ENCODE measurements at places on chromosomes 16 and 17.
A peak's percentile ranks its signal among the peaks of the same experiment; 100 is the strongest.

DNA sequence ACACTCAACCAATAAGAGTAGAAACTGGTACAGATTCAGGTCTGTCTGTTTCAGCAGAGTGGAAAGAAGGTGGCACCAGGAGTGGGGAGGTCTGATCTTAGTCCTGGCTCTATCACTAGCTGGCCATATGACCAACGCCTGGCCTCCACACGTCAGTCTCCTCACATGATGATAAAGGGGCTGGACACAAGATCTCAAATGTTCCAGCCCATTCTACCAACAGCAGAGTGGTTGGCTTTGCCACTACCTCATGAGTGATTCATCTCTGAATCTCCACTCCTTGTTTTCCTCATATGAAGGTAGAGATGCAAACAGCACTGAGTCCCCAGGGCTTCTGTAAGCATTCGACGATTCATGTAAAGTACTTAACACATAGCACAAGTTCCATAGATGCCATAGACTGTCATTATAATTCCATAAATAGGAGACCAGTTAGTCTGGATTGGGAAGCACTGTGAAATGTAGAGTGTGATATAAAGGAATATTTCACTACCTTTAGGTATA is 281.9 kb upstream of the ASIC2 start:
- DNase-seq, result no peak

- DNase-seq, result peak; percentile 84
Measured at GRCh38 chr17:78497115-78497540, 80.1 kb downstream of the DNAH17 start.

DNA sequence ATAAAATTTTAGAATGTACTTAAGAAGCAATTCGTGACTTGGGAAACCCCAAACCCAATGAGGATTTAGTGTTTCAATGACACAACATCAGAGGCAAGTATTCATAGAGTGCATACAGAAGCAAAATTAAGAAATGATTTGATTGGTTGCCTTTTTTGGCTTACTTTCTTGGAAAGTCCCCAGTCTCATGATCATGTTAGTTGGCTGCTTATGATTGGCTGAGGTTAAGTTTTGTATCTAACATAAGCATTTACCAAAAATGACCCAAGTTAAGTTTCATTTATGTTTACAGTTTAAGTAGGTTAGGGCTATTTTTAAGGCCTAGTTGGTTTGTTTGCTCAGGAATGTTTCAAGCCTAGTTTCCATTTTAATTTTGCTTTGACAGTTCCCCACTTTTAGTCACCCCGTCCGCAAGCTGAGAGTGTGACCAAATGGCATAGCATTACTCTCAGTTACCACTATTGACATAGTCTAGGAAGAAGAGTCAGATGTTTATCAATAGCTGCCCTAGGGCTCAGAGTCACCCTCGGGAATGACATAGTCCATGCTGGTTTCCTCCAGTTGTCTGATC is 36.2 kb downstream of the DGKE start:
- DNase-seq, result no peak

GRCh38 chr16:20707461-20707860 is 10.0 kb upstream of the ACSM1 start:
- no peak for DNase-seq

DNA sequence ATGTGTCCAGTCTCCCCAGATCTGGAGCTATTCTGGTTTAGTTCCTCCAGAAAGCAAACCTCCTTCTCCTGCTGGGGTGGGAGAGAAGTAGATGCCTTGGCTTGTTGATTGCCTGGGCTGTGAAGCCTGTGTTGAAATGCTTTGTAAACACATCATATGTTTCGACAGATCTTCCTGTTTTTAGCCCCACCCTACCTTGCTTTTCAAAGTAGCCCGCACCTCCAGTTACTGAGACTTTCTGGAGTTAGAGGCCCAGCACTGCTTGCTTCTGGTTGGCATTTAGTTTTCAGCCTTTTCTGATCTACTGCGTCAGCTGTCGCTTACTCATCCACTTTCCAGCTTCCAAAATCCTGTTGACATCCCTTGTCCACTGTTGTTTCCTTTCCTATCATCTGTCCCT is 17.9 kb upstream of the NDEL1 start:
- no peak for DNase-seq

DNA sequence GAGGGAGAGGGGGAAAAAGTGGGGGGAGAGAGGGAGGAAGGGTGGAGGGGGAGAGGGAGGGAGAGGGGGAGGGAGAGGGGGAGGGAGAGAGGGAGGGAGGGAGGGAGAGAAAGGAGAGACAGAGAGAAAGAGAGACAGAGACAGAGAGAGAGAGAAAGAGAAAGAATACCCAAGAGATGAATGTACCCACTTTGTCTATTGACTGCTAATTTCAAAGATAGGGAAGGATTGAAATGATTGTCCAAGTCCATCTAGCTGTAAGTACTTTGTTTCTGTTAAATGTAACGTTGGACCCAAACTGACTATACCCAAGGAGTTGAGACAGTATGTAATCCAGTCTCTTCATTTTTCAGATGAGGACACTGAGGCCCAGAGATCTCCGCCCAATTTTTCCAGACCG is 374.9 kb downstream of the GRIN2A start:
- DNase-seq, result no peak

DNA sequence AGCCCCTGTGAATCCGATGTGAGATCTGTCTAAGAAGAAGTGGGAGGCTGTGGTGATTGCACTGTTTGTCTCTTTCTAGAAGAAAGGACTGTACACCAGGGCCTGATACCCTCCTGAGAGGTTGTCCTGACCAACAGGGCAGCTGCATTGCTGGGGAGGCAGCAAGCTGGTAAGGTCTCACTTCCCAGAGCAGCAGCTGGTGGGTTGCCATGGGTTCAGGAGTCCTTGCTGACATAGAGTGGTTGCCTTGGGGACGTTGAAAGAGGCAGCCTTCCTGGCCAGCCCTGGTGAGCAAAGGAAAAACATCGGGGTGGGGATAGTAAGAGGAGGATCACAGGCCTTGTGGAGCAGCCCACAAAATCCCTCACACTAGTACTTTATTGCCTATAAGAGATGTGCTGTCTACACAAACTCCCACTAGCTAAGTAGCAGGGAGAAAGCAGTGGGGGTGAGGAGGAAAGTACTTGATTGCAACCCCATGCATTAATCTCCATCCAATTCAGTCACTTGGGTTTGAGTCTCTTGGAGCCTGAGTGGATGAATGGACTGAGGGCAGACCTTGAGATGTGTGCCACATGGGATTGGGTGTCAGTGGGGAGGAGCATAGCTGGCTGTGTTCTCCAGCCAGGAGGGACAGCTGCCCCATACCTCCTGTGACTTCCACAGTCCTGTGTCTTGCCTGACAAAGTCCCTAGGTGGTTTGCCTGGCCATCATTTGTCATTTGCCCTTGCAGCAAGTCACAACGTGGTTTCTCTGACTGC is 143.8 kb upstream of the RPL38 start:
- no peak for DNase-seq

- peak; percentile 93 for DNase-seq
Measured at GRCh38 chr17:11598274-11599221, at the start of gene DNAH9. Gene DNAH9, plus strand, starts transcription at chr17:11598470. Its CDS starts 29 bp downstream, at chr17:11598499.

- peak; percentile 11 for DNase-seq
Measured at GRCh38 chr17:9361188-9361955, 214.2 kb downstream of the STX8 start.

DNA sequence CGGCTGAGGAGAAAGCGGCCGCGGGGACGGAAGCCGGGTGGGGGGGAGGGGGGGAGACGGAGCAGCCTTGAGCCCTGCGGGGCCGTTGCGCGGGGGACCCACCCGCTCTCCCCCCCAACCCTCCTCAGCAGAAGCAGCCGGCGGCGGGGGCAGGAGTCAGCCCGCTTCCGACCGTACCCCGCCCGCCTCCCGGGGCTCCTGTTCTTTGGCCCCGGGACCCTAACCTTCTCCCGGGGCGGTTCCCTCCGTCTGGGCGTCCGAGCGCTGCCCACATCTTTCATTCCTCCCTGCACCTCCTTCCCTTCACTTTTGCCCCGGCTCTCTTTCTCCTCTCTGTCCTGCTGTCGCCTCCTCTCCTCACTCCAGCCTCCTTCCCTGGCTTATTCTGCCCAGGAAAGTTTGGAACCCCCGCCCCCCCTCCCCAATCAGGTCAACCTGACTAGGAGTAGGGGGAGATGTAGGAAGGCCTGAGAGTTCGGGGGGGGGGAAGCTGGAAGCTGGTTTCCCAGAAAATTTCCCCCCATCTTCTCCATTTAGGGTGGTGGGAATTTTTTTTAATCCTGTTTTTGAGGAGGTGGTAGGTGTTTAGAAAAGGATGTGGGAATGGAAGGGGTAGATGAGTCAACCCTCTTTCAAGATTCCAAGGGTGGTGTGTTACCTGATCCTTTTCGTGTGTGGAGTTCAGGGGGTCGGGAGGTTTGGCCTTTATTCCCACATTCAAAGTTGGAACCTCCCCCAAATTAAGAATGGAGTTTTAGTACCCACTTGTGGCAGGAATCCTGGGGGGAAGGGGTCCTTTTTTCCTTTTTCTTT is 427 bp upstream of the NLK start:
- no peak for DNase-seq

DNA sequence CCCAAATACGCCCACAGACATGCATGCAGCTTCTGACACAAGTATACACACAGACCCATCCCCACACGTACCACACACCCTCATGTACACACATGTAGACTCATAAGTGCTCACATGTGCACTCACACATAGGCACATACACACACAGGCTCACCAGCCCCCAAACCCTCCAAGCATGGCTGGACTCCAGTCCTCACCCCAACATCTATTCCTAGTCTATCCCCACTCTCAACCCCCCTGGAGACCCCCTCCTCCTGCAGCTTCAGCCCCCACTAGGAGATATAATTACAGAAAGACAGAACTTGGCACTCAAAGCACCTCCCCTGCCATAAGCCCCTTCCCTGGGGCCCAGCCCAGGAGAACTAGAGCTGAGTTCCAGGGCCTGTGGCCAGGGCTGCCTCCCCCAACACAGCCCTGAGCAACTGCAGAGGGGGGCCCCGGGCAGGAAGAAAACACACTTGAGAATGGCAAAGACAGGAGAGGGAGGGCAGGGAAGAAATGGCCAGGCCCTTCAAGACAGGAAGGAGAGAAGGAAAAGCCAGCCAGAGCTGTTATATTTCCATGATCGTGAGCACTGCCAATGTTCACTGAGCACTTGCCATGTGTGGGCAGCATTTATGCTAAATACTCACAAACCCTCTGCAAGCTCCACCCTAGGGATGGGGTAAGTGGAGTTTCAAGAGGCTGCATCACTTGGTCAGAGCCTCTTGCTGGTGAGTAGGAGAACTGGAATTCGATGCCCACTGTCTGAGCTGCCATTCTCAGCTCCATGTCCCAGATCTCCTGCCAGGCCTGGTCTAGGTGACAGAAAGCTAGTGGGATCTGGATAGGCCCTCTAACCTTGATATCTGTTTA is 224.5 kb downstream of the ZNF423 start:
- DNase-seq, result no peak

- no peak for DNase-seq
Measured at GRCh38 chr17:20142268-20142667, 133.1 kb downstream of the SPECC1 start.

DNA sequence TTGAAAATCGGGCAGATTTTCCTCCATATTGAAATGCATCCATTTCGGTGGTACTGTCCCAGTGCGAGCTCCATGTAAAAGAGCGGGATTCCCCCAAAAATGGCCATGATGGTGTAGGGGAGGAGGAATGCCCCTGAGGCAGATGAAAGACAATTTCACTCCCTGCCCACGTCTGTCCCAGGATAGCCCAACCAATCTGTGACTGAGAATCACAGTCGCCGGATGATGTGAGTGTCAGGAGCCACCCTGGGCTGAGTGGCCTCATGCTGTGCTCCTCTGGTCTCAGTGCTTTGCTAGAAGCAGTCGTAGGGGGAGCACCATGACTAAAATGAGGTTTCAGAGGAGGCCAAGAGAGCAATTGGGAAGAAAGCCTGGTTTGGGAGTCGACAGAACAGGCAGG is 16.7 kb downstream of the SLC6A4 start:
- DNase-seq, result no peak

DNA sequence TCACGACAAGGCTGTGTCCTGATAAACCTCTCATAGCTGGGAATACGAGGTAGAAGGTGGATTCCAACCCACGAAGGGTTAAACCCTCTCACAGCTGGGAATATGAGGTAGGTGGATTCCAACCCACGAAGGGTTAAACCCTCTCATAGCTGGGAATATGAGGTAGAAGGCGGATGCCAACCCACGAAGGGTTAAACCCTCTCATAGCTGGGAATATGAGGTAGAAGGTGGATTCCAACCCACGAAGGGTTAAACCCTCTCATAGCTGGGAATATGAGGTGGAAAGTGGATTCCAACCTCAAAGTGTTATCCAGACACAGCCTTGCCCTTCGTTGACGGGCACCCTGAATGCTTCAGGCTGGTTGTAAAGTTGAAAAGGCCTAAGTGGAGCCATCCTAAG is 31.0 kb downstream of the AXIN1 start:
- no peak for DNase-seq

- peak; percentile 93 for DNase-seq
Measured at GRCh38 chr16:3099732-3100499, 822 bp upstream of the ZSCAN10 start.

GRCh38 chr17:5297245-5297644 is 15.2 kb downstream of the RABEP1 start:
- DNase-seq, result no peak

DNA sequence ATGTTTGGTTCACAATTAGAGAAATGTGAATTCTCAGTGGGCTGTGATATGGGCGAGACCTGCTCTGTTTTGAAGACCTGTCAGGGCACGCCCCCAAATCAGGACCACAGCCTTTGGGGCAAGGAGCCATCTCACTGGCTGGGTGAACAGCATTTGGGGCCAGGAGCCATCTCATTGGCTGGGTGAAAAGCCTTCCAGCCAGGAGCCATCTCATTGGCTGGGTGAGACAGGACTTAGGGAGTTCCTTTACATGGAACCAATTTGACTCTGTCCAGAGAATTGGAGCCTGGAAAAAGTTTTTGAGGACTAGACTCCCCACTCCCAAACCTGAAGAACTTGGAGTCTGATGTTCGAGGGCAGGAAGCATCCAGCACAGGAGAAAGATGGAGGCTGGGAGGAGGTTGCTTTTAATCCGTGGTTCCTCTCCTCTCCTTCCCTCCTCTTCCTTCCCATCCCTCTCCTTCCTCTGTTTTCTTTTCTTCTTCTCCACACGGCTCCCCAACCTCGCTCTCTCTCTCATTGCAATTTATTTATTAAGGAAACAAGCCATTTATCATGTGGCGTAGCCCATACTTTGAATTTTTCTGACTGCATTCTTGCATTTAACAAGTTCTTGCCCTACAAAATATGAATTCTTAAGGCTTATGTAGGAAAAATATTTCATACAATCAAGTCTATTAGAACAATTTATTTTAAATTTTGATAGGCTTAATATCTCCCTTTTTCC is 19.7 kb downstream of the FOXL1 start:
- DNase-seq, result no peak

Data from Calu3 (cell line).